Testis (tissue), 5 donors: ENCODE measurements at places on chromosomes 16 and 17. TPM values are rescaled to one million over a fixed set of nuclear protein-coding genes. Genes with fewer than 3 reads are reported as not detected.

Gene CNOT1
- 449 TPM for polyA plus RNA-seq

DNA sequence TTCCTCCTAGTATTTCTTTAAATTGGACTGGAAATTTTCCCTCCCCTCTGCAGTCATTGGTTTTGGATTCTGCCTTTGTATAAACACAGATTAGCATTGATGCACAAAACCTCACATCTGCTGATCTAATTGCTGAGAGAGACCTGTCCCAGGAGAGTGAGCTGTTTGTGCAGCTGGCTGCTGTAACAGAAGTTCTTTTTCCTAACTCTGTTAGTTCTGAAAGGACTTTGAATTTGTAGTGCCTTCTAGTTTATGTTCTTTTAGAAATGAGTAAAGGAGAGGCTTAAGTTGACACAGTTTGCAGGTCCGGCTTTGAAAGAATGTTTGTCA is 45.2 kb upstream of the KPNB1 start:
- no peak for DNase-seq

GRCh38 chr17:33124871-33125551 is 133.4 kb downstream of the SPACA3 start:
- DNase-seq = no peak

Gene ABCC3
- polyA plus RNA-seq = 15.4 TPM

DNA sequence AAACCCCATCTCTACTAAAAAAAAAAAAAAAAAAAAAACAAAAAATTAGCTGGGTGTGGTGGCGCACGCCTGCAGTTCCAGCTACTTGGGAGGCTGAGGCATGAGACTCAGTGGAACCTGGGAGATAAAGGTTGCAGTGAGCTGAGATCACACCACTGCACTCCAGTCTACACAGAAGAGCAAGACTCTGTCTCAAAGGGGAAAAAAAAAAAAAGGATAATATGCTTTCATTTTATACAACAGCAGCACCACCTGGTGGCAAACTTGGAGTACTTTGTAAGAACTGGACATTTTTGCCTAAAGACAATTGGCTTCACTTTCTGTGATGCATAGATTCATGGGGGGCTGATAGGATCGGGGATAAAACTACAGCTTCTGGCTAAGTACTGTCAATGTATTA is 8.5 kb downstream of the CHTF8 start:
- DNase-seq = peak; percentile 62

DNA sequence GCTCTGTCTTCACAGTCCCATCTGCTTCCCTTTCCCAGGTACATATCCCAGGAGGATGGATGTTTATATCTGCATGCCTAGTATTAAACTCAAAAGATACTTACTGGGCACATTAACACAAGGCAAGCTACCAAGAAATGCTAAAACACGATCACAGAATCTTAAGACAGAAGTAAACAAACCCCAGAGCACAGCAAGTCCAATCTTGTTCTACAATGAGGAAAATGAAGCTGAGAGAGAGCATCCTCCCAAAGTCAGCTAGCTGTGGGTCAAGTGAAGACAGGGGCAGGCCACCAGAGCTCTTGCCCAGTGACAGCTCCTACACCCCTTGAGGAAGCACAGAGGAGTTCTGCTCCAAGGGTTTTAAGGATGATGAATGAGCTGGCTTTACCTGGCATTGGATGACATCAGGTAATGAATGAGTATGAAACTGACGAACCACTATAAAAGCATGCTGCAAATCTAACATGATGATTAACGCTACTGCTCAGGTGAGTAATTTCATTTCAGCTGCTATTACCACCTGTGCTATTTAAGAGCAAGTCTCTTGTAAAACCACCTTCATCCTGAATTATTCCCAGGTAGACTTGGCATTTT is 20.3 kb downstream of the XPO6 start:
- DNase-seq = no peak

GRCh38 chr17:17661834-17662385 is 19.3 kb upstream of the RAI1 start:
- no peak for DNase-seq

DNA sequence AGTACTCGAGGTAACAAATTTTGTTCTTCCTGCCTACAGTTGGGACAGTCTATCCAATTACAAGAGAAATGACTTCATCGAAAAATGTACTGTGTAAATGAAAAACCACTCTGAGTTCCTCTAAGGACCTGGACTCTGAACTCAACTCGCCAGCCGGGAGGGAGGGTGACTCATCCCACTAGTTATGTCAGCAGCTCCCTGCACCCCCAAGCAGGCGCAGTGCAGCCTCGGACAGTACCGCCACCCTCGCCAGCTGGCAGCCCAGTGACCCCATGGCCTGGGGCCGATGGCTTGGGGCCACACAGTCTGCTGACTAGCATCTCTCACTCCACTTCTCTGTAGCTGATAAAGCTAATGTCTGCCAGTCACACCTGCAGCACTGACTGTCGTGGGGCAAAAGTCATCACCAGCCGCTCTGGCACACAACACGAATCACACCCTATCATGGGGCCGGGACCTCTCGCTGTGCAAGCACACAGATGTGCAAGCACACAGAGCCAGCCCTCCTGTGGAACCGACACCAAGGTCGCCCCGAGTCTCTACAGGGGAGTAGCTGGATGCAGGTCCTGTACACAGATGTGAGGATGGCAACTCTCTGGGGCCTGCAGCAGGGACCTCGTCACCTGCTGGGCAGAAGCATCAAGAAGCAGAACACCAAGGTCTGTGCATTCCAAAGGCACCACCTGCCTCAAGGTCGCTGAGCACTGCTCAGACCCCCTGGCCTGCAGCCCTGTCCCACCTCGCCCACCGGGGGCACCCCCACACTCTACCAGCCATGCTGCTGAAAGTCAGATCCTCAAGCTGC is 5.7 kb downstream of the CSNK1D start:
- peak; percentile 90 for DNase-seq

Gene ZPBP2
- 224 TPM for polyA plus RNA-seq

DNA sequence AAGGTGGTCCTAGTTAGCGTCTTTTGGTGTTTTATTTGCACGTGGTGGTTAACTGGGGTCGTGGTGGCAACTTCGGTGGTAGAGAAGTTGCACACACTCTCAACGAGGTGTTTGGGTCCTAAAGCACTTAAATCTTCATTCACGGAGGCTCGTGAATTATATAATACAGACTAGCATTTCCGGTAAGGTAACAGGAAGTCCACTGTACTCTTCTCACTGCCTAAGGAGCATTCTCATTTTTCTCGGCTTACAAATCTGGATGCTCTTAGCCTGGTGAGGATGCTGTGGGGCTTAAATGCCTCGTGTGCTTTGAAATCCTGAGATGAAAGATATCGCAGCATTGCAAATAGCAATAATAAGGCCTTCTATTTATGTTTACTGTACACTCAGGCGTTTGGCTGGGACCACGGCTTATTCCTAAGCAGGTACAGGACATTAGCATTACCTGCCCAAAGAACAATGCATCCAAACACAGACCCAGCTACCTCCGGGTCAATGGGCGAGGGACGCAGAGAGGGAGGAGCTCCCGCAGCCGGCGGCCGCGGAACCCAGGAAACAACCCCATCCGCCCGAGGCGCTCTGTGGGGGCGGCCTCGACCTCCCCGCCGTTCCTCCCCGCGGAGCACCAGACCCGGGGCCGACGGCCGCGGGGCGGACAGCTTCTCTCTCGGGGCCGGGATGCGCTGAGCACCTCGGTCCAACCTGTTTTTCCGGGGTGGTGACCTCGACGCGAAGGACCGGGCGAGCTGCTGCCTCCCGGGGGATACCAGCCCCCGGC is 856 bp downstream of the DNAJA2 start:
- DNase-seq = peak; percentile 37
